ENCODE measurements at places on chromosomes 3 and 15.

DNA sequence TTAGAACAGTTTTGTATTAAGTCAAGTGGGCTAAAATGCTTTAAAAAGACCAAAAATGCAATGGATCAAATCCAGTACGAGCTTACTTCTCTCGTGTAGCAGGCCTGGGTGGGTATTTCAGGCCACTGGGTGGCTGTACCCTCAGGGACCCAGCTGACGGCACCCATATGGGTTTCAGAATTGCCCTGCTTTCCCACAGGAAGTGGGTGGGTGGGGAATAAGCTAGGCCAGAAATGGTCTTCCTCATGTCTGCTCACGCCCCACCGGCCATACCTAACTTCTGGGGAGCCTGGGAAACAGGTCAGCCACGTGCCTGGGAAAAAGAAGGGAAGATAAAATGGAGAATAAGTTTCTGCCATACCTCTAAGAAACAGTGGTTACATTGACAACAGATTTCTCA is 20.3 kb downstream of the GPR160 start:
- DNase-seq: no peak

- no peak for DNase-seq
Observed at GRCh38 chr15:63892794-63893441, 59.2 kb upstream of the HERC1 start.

DNA sequence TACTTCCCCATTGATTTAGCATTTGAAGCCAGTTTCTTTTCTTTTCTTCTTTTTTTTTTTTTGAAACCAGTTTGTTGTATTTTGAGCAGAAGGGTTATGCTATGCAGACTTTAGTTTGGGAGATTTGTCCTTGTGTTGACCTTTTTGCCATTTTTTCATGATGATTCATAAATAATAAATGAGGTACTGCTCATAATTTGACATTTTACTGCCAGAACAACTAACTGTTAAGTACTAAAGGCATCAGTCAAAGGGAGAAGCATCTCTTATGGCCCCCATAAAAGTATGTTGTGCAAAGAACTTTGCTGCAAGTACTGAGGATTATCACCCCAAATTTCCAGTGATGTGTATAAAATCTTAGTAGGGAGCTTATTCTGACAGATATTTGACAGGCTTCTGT is 1.7 kb upstream of the GPR87 start:
- no peak for DNase-seq

DNA sequence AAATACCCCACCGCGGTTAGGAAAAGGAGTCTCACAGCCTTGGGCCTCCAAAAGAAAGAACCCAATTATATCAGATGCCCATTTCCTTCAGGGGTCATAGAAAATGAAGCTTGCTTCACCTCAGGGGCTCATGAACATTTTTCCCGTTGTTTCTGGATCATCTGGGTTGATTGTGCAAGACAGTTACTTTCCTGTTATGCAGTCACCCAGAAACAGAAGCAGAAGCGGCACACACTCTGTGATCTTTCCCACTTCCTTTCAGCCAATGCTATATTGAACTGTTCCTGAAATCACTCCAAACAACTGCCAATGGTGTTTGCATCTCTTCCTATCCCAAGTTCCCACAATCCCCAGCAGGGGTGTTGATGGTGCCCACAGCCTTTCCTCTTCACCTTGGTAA is 295.6 kb upstream of the RASGRP1 start:
- no peak for DNase-seq

DNA sequence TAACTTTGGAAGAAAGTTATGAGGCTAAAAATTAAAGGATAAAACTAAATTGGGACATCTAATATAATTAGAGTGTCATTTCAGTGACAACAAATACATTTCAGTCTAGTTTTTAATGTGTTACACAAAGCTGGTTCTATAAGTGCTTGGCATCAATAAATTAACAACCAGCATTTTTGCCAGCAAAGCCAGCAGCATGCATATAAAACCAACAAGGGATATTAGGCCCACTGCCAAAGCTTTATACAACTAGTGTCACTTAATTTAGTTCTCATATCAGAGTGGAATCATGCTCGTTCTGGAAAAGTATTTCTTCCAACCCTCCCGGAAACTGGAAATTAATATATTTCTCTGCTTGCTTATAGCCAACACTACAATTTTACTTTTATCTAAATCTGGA is 88.8 kb downstream of the THBS1 start:
- no peak for DNase-seq

DNA sequence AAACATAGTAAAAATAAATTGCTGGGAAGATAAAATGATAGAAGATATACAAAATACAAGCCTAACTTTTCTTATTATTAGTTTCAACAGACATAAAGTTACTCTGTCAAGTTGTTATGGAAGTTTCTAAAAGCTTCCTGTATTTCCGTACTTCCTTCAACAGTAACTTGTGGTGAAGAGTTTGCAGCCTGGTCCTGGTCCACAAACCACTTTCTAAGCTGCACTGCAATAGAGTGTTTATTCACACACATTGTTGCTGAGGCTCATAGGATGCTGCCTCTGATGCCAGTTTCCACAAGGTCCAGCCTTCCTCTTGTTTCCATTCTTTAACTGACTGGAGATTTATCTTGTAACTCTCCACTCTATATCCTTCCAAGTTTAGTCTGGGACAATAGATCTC is 39.4 kb upstream of the KY start:
- no peak for DNase-seq

DNA sequence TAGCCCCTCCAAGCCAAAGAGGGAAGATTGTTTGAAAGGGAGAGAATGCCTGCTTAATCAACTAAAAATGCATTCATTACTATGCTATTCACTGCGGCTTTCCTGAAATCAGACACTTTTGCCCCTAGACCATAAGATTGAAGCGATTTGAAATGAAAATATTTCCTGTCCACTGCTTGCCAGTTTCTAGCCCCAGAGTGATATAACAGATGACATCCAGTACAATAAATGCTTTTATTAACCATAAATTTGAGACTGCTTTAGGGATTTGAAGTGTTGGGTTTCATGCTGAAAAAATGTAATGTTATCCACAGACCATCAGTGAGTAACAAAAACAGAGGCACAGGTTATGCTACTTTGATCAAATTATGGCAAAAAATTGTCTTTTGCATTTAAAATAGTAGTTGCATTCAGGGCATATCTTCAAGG is 14.1 kb downstream of the IL17RD start:
- DNase-seq: no peak

GRCh38 chr15:33377204-33377603 is 66.4 kb downstream of the RYR3 start:
- DNase-seq: no peak

GRCh38 chr3:125078951-125079674 is 23.3 kb upstream of the HEG1 start:
- no peak for DNase-seq

- DNase-seq: no peak
Observed at GRCh38 chr15:74130155-74130848, at the start of gene ISLR2. Gene ISLR2 (plus strand): TSS chr15:74130586. CDS start chr15:74132755, 2,169 bp downstream.

GRCh38 chr3:121624147-121624899 is 31.1 kb downstream of the FBXO40 start:
- DNase-seq: no peak

GRCh38 chr3:55604402-55604801 is 117.3 kb upstream of the WNT5A start:
- DNase-seq: no peak
